ENCODE measurements at places on chromosomes 7 and 10.

DNA sequence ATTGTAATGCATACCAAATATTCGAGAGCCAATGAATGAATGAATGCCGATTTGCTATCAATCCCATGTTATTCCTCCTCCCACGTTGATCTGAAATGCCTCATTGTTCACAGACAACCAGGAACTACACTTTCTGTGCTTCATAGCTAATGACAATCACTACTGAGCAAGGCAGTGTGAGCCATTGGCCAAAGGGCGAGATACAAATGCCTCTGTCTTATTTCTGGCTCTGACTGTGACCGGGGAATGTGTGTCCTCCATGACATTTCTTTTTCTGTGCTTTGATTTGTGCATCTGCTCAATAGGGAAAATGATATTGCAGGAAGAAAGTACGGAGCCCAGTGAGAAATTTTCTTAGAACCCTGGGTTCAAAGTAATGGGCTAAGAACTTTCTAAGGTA lies 217.1 kb downstream of the CXCL12 start:
- no peak for DNase-seq

DNA sequence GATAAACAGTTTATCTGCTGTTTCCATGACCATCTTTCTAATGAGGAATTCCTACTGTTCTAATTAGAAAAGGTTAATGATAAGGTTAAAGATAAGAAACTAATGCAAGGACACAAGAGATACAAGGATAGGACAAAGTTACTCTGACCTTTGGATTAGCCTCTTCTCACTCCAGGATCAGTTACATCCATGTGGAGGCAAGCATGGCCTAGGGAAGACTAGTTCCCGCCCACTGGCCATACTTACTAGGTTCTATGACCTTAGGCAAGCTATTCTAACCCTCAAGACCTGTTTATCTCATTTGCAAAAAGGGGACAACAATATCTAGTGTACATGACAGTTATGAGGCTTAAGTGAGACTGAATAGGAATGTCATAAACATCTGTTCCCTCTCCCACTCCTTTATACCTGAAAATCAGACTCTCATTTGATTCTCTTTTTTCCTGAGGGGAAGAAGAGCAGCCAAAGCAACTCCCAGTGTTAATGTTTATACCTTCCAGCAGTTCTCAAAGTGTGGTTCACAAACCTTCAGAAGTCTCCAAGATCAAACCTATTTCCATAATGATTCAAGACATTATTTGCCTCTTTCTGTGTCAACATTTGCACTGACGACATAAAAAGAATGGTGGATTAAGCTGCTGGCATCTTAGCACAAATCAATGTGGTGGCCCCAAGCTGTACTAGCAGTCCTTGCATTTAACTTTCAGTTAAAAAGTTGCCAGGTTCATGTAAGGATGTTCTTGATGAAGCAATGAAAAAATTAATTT lies 72.0 kb downstream of the SRPK2 start:
- no peak for DNase-seq

DNA sequence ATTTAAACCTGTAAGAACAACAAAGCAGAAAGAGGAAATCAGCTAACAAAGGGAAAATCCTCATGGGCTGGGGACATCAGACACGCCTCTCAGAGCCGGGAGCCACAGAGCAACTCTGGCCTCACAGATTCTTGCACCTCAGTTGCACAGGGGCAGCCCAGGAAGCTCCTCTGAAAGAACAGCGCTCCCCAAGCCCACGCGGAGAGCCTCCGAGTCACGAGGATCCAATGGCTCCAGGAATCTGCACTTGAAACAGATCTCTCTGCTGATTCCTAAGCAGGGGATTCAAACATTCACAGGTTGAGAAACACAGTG lies 213.2 kb upstream of the MGMT start:
- DNase-seq: no peak

DNA sequence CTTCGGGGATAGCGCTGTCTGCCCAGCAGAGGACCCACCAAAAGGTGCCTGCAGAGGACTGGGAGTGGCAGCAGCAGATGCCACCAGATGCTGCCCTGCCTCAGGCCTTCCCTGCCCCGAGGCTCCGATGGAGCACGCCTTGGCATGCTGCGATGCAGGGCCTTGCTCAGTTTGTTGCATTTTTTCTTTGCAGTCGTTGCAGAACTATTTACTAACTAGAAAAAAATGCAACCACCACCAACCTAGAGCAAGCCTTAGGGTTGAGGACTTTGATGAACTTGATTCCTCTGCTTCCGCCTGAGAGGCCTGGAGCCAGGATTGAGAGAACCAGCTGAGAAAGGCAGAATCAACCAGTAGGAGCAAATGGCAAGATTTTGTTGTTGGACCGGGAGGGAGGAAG lies 585.6 kb upstream of the MKI67 start:
- no peak for DNase-seq
